Fibroblast of the aortic adventitia (primary cell): ENCODE measurements at places on chromosomes 4 and X.

DNA sequence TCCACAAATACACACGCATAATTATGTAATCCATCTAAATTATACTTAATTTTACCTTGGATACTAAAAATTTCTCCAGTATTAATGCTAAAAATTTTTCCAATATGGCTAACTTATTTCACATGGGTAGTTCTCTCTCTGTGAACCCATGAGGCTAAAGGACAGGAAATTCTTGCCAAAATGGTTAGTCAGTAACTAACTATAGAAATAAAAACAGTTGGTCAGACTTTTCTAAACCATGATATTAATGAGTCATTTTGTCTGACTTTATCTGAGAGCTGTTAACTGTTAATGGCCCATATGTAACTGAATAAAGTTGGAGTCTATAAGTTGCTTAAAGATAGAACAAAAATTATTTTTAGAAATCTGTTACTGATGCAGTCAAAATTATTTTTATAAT, 549.4 kb downstream of the TLL1 start:
- peak; percentile 86 for DNase-seq

DNA sequence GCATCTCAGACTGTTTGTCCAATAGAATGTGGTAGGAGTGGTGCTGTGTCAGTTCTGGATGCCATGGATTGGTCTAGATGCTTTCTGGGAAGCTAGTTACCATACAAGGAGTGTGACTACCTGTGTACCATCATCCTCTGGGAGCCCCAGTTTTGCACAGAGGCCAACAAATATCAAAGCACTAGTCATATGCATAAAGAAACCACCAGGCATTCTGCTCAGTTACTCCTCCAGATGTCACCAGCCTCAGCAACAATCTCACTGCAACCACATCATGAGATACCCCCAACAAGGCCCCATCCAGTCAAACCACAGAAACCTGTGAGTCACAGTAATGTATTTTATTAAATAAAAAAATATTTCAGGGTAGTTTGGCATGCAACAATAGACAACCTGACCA, 435.8 kb upstream of the CPEB2 start:
- peak; percentile 1 for DNase-seq

GRCh38 chrX:20519826-20520225, 253.1 kb upstream of the RPS6KA3 start:
- DNase-seq: no peak

GRCh38 chr4:28109801-28110200, 1249.2 kb downstream of the STIM2 start:
- DNase-seq: no peak

DNA sequence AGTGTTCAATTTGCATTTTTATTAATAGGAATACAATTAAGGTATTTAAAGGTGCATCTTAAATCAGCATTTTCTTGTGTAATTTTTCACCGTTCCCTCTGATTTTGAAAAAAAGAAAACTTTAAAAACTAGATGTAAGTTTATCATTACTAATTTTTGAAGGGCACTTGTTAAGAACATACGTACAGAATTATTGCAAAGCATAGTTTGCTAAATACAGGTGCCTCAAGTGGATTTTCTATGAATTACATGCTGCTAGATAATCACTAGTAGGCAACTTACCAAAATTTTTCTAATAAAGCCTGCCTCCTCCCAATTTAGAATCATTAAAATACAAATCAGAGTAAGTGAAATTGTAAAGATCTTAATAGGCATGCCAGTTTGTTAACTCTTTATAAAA, 8.5 kb downstream of the CNKSR2 start:
- DNase-seq: peak; percentile 5

DNA sequence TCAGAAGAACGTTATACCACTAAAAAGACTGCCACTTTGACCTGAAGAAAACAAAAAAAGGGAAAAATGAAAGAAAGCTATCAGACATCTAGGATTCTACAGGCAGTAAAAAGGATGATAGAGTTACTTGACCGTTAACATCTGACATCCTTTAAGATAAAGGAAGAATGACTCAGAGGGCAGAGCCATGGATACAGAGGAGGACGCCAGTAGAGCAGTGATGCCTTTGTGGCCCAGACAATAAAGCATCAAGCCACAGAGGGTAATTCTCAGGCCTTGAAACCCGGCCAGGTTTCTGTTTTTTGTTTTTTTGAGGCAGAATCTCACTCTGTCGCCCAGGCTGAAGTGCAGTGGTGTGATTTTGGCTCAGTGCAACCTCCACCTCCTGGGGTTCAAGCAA, 9.5 kb upstream of the BEX1 start:
- peak; percentile 7 for DNase-seq

- peak; percentile 77 for DNase-seq
Measured at GRCh38 chr4:102627831-102628523, 126.8 kb downstream of the NFKB1 start.

DNA sequence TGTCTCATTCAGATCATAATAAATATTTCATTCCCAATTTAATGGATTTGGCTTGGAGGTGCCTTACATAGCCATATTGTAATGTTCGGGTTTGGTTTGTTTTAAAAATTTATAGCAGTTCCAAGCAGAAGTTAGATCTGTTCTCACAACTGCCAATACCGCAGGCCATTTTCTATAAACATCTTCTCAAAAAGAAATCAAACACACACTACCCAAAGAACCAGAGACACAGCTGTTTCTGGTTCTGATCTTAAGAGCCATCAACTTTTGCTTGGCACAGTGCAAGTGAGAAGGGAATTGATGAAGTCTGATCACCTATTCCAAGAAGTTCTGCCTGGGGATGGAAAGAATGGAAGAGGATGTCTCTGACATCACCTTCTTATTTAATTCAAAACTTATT, 22.9 kb downstream of the MID1IP1 start:
- no peak for DNase-seq

DNA sequence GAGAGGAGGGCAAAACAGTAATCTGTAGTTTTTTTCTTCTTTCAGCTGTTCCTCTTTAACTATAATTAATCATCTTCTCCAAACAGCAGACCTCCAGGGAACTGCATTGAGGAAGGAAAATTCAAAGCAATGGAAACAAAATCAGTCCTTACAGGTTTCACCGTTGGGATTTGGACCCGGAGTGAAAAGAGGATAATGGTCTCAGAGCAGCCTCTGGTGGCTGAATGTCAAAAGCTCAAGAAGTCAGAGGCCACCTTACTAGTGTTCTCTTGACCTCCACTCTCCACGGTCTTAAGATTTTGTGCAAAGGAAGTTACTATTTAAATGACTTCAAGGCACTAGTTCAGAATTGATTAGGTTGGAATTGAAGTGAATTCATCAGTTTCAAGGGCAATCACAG, 16.0 kb upstream of the MID1 start:
- peak; percentile 76 for DNase-seq

GRCh38 chrX:112577146-112577545, 102.6 kb downstream of the LHFPL1 start:
- DNase-seq: no peak

DNA sequence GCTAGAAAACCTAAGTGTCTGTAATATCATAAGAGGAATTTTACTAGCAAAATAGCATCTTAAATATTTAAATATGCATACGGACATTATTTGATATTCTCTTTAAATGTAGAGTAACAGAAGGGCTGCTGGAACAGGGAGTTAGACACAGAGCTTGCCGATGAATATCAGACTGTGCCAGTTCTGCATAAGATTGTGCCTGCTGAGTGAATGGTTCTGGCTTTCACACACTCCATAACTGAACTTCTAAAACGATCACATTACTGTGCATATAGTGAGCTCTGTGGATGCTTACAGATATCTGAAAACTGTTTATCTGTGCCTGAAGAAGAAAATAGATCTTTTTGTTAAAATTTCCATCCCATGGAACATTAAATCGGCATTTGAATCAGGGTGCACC, 867.4 kb upstream of the PCDH10 start:
- no peak for DNase-seq

DNA sequence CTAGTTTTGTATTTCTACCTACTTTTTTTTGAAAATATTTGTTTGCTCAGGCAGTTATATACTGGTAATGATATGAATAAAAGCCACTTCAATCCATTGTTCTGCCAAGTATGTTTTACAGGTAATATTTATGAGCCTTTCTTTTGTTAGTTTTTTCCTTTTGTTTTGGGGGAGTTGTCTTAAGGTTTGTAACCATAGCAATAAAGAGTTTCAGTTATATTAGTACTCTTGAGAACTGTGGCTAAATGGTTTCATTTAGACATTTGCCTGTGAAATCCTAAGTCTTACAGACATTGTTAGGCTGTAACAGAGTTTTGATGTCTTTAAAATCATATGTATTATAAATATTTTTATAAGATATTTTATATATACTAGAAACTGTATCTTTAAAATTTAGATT, 150.1 kb downstream of the DIPK2B start:
- no peak for DNase-seq

- no peak for DNase-seq
Measured at GRCh38 chrX:9578083-9578779, 113.4 kb downstream of the TBL1X start.

- DNase-seq: no peak
Measured at GRCh38 chr4:70895811-70896491, 6.2 kb upstream of the MOB1B start.

GRCh38 chrX:17496407-17496806, 121.4 kb downstream of the NHS start:
- DNase-seq: no peak

DNA sequence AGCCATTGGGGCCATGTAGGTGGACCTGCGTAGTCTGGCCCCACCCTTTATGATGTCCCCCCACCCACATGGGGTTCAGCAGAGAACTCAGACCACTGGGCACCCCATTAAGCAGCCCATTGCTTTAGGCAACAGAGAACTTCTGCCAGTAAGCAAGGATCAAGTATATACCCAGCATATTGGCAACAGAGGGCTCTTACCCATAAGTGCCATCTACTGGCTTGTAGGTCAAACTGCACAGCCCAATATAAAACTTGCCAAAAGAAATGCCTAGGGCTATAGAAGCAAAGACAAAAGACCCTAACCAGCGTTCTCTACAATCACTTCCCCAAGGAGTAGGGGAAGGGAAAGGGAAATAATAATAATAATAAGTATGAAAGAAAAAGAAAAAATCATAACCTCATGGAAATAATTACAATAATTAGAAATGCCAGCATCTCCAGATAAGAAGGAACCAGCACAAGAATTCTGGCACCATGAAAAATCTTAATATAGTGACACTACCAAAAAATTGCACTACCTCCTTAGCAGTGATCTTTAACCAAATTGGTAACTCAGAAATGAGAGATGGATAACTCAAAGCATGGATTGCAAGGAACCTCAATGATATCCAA, 1090.7 kb downstream of the FAT4 start:
- peak; percentile 47 for DNase-seq

- DNase-seq: no peak
Measured at GRCh38 chr4:54484383-54484782, 173.4 kb upstream of the KIT start.

GRCh38 chrX:6026429-6026828, 202.2 kb downstream of the NLGN4X start:
- DNase-seq: no peak

DNA sequence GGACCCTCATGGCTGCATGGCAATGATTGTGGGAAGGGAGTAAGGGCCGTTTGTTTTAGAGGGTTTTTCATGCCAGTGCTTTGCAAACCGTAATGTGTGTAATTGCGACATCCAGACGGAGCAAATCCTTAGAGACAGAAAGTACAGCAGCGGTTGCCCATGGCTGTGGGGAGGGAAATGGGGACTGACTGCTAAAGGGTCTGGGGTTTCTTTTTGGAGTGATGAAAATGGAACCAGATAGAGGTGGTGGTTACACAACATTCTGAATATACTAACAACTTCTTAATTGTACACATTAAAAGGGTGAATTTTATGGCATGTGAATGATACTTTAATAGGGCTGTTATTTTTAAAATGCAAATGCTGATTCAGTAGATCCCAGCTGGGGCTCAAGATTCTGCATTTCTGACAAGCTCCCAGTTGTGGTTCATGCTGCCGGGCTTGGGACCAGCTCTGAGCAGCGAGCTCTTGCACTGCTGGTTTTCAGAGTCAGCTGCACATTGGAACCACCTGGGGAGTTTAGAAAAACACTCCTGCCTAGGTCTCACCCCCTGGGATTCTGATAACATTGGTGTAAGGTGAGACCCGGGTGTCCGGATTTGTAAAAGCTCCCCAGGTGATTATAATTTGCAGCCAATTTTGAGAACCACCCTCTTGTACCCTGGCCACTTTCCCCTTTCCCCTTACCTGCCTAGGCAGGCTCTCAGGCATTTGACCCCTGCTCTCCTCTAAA, 47.7 kb downstream of the PRPS1 start:
- peak; percentile 57 for DNase-seq

DNA sequence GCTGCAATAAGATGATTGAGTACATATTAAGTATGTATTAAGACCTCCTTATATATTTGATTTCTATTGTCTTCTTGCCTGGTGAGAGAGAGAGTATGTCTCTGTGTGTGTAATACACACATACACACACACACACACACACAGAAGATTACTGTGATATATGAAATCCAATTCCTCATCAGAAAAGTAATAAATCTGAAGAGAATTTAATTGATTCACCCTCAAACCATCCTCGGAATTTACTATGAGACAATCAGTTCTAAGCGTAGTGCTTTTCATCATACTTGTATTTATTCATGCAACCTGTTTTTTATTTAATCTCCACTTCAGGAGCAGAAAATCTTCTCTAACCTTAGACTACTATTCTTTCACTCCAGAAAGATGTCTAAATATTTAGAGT, 62.3 kb upstream of the TLL1 start:
- DNase-seq: peak; percentile 17

- DNase-seq: no peak
Measured at GRCh38 chrX:42934020-42934726, 156.2 kb upstream of the PPP1R2C start.

DNA sequence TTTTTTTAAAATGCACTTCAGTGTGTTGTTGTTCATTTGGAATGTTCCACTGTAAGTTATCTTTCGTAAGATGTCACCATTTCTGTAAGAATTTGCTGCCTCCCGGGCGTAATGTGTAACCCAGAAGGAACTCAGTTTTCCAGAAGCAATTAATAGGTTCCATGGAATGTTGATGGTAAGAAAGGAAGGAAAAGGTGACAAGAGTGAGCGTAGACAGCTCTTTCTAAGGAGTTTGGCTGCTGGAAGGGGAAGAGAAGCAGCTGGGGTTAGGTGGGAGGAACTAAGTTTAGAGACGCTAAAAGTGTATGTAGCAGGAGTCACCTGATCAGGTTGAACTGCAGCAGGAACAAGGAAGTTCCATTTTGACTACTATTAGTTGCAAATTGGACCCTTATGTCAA, 35.9 kb downstream of the PNMA5 start:
- no peak for DNase-seq

GRCh38 chr4:2954358-2955185, 8.6 kb downstream of the NOP14 start:
- DNase-seq: no peak

DNA sequence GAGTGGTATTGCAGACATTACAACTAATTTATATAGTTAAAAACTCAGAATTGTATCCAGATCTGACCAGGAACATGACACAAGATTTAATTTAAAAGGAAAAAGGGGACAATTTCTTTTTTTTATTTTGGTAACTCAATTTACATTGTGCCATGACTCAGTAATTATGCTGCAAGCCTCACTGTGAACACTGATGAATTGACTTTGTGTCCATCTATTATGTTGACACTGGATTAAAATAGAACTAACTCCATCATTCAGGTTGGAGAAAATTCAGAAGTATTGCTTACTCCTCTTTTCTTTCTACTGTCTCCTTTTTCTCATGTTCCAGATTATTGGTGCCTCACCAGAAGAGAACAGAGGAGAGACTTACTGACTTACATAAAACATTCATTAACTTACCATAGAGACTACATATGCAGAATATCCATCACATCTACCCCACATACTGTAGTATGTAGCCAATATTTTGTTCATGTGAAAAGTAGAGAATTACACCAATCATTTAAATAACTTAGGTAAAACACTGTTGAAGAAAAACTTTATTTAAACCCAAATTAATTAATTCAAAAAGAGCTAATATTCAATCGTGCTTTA, 15.8 kb upstream of the LEF1 start:
- DNase-seq: no peak

- peak; percentile 11 for DNase-seq
Measured at GRCh38 chrX:122046226-122046625, 998.8 kb downstream of the GLUD2 start.
